ENCODE measurements at places on chromosomes 1 and 21.

GRCh38 chr1:22053017-22053860 is 730 bp downstream of the CDC42 start:
- DNase-seq = peak; percentile 16

DNA sequence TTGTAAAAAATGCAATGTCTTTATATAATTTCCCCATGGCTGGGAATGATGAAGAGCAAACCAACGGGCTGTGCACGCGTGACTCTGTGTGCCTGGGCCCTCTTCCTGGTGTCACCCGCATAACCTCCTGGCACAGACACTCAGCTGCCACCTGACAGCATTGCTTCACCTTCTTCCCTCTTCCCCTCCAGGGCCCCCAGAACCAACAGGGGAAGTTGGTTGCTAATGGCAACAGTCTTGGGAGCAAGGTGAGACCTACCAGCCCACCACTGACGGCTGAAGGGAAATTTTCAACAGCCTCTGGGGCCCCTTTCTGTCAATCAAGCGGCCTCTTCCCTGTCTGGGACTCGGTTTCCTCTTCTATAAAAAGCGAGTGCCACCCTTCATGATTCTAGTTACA is 33.2 kb downstream of the SSBP3 start:
- DNase-seq = no peak

DNA sequence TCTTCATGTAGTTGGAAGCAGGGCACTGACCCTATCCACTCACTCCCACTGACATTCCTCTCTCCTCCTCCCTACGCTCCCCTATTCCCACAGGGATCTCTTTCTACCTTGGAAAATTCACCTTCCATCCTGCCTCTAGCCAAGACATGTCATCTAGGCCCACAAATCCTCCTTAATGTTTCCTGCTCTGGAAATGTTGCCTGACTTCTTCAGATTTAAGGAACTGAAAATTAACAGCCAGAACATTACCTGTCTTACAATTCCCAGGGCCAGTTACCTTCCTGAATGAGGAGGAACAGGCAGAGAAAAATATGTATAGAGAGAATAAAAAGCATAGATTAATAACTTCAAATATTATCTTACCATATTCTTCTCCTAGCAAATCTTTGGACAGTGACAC is 147.3 kb downstream of the MRPL39 start:
- DNase-seq = no peak

GRCh38 chr1:171248841-171249240 is 547 bp downstream of the FMO1 start:
- no peak for DNase-seq

GRCh38 chr1:22120469-22120790 is 22.5 kb downstream of the WNT4 start:
- DNase-seq = no peak

DNA sequence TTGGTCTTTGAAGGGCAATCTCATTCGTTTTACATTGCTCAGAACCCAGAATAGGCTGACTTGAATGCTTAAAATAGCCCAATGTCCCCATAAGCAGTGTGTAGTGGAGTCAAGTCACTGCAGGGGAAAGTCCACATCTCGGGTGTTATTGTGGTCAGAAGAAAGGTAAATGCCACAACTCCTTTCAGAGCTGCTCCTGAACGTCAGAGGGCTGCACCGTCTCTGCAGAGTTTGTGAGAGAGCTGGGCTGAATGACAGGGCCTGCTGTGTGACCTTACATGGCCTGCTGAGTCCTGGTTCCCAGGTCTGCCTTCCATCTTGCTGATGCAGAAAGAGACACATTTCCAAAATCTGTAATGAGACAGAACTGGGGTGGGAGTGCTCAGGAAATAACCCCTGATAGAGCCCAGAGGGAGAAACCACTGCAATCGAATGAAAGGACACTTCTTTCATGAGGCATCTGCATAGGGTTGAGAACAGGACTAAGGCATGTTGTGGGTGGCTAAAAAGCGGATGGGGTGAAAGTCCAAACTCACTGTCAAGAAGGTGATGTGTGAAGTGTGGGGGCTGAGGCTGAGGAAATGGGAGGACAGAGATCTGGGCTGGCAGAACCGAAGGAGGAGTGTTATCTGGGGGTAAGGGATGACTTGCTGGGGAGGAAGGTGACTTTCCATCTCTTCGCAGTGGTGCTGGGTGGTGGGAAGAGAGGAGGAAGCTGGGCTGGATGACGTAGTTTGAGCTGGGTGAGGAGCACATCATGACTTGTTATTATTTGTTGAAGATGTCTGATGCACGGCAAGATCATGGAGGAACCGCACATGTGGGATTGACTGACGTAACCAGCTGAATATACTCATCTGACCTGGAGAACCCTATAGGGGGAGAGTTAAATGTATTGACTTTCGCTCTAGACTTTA is 33.7 kb downstream of the XCL2 start:
- DNase-seq = no peak

DNA sequence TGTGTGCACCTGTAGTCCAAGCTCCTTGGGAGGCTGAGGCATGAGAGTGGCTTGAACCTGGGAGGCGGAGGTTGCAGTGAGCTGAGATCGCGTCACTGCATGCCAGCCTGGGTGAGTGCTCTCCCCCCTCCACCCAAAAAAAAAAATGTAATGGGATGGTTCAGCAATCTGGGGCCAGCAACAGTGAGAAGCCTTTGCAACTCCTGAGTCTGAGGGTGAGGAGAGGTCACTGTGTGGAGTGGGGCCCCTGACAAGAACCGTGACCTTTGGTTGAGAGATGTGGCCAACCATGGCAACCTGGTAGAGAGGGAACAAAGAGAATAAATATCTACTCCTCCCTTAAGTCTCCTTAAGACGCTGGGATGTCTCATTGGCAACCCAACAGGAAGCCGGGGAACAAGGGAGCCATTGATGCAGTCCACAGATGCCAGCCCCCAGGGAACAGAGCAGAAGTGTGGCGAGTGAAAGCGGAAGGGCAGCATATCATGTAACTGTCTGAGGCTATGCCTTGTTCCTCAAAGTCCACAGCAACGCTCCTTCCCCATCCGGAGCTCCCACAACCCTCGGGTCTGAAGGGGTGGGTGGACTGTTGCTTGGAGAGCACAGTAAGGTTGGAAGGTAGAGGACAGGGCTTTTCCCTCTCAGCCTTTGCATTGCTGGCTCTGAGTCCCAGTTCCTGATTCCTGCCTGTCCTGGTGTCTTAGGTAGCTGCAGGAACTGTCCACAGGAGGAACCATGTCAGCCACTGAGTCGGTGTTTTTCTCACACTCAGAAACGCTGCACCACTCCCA is 8.3 kb downstream of the TRNP1 start:
- no peak for DNase-seq

DNA sequence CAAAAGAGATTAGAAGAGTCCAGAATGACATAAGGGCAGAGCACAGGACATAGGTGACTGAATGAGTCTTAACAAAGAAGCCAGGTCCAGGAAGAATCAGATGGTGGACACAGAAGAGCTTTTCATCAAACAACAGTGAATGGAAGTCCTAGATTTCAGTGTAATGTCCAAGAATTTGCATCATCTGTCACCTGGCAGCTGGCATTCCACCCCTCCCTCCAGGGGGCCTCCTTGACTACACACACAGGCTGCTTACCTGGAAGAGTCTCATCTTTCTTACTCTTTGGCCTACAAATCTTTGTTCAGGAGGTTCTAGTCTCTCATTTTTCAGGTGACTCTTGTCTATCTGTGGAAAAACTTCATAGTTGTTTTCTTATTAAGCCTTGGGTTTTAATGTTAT is 36.2 kb downstream of the GORAB start:
- DNase-seq = no peak

DNA sequence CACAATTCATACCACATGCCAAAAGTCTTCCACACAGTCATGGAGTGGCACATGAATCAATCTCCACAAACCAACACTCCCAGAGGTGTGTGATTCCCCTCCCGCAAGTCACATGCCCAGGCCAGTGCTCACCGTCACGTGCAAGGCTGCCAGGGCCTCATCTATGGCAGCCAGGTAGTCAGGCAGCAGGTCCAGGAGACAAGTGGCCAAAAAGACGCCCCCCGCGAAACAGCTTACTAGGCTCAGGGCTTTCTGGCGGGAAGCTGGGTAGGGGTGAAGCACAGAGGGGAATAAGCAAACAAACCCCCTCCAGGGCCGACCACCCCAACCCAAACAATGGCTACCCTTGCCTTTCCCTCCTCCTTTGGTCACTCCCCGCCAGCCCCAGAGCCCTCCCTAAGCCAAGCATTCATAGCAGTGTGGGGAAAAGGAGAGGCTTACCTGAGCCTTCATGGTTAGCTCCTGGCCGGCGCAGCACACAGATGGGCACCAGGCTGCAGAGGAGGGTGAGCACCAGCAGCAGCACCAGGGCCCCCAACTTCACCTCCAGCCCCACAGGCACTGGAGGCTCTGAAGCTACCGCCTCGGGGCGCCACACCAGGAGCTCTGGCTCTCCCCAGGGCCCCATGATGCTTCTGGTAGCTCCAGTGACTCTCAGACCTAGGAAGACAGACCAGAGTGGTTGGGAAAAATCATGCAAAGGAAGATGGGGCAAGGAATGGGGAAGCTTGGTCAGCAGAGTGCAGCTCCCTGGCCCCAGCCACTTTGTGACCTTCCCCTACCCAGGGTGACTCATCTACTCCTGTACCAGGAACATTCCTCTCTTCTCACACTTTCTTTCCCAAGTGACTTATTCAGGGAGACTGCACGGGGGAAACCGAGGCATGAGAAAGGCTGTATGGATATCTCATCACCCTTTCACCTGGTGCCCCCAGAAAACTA is 978 bp downstream of the SLC39A1 start:
- DNase-seq = no peak

- no peak for DNase-seq
Measured at GRCh38 chr1:2539312-2539907, 9.3 kb upstream of the HES5 start.

DNA sequence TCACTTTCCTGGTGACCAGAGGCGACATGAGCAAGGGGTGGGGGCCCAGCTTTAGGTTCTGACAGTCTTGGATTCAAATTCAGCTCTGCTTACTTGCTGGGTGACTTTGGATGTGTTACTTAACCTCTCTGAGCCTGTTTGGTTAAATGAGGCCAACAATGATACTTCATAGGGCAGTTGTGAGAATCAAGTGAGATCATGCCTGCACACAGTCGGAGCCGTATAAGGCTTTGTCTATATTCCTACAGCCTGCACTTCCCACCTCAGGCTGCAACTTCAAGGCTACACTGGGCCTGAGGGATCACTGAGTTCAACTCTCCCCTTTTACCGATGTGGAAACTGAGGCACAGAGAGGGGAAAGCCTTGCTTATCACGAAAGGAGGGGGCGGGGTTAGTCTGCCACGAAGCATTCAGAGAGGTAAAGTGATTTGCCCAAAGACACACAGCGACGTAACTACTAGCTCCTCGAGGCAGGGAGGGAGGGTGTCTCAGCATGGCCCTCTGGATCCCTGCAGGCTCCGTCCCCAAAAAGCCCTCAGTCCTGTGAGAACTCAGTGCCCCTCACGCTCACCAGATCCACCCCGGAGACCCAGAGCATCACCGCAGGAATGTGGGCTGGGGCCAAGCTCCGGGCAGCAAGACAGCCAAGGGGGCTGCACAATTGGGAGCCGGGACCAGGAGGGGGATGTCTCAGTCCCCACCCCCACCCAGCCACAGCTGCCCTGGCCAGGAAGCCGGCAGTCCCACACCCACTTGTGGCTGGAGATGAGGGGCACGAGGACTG is 25.0 kb downstream of the SDC3 start:
- no peak for DNase-seq

DNA sequence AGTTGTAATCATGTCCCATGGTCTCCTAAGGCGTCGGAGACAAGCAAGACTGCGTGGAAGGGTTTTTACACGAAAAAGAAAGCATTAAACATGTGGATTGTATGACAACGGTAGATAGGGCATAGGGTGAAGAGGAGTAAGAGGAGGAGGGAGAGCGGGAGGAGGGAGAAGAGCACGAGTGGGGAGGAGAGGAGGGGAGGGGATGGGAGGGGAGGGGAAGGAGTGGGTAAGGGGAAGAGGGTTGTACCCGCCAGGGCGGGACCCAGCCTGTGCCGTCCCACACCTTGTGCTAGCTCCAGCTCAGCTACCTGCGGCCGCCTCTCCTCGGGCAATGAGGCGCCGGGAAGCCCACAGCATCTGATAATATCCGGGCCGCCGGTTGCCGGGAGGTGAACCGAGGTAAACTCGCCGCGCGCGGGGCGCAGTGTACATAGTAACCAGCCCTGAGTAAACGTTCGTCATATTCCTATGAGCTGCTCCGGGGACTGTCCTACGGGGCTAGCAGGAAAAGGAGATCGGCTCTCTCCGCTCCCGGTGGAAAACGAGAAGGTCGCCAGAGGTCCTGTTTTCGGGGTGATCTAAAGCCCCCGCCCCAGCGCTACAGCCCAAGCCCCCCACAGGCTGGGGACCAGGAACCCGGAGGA is 449 bp upstream of the RCAN3 start:
- DNase-seq = peak; percentile 62

DNA sequence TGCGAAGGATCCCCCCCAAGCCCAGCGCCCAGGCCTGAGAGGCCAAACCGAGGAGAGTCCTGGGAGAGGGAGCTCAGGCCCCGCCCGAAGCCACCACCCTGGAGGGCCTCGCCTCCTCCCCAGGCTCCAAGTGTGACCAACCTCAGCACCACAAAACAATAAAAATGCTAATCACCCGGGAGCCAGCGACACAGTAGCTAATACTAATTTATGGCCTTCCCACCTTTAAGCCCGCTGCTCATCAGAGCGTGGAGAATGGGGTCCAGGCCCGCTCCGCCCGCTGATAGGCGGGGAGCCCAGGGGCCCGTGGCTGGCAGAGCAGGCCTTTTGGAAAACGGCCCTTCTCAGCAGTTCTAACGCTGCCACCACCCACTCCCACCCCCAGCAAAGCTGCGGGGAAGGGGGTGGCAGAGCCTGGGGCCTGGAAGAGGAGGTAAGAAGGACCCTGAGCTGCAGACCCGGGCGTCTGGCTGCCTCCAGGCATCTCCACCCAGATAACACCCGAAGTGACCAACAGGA is 20.4 kb upstream of the TAS1R2 start:
- DNase-seq = no peak

GRCh38 chr1:19559641-19560040 is 74.3 kb upstream of the CAPZB start:
- DNase-seq = no peak

DNA sequence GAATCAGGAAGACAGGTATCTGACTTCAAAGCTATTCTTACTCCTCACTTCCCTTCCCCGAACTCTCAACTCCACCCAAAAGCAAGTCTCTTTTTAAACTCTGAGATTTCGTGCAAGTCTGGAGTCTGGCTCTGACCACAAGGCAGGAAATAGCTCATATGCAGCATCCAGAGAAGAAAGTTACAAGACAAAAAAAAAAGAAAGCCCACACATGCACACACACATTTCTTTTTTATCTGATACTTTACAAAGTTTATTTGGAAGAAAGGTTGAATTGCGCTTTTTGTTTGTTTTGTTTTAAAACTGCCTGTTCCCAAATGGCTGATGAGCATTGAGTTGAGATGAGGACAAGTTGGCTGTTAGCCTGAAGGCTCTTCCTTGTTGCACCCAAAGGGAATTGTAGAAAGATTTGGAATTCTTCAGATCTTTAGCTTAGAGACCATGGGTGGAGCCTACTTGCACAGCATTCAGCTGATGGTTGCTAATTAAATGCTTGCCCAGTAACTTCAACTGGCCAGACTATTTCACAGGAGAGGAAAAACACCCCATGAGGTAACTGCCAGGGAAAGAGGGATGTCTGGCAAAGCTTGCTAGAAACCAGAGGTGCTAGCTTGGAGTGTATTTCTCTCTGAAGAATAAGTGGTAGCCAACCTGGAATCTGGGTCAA is 490.3 kb downstream of the TTLL7 start:
- no peak for DNase-seq

Measured in stimulated activated CD4-positive, alpha-beta T cell treated with anti-CD3 and anti-CD28 coated beads, Interleukin-15, amount 100 ng/mL, for 1 hour (primary cell).